OCI-M1 (cell line): ENCODE measurements at places on chromosomes 16 and 17.

GRCh38 chr16:84544031-84544773, 39.7 kb upstream of the MEAK7 start:
- DNase-seq: no peak

DNA sequence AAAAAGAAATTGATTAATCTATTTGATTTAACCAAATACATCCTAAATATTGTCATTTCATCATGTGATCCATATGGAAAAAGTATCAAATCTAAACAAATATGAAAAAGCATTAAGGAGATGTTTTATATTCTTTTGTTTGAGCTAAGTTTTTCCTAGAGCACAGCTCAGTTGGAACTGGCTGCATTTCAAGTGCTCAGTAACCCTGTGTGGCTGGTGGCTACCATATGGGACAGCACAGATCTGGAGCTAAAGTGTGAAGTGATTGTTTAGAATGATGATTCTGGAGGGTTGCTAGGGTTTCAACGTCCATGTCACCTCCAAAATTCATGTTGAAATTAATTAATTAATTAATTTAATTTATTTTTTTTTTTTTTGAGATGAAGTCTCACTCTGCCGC, 137.5 kb downstream of the XYLT1 start:
- DNase-seq: no peak

- DNase-seq: no peak
Observed at GRCh38 chr17:43874293-43874692, 27.3 kb downstream of the CD300LG start.

GRCh38 chr17:82389379-82389778, 17.8 kb downstream of the UTS2R start:
- no peak for DNase-seq

GRCh38 chr16:86987746-86988670, 329.2 kb downstream of the C16orf95 start:
- no peak for DNase-seq
